ENCODE measurements at places on chromosomes 12 and 14. TPM values are rescaled to one million over a fixed set of nuclear protein-coding genes. Genes with fewer than 3 reads are reported as not detected.
A peak's percentile ranks its signal among the peaks of the same experiment; 100 is the strongest.

GRCh38 chr12:98955284-98955683, 310.2 kb downstream of the APAF1 start:
- no peaks in the 10 kb centered on the region for H3K36me3 ChIP-seq
- no peak for DNase-seq
- H3K4me1 ChIP-seq = no peaks in the 10 kb centered on the region
- H3K4me3 ChIP-seq = no peak overlapping the region
- no peak overlapping the region for H3K27ac ChIP-seq

Gene TTC9
- 10.0 TPM for total RNA-seq

DNA sequence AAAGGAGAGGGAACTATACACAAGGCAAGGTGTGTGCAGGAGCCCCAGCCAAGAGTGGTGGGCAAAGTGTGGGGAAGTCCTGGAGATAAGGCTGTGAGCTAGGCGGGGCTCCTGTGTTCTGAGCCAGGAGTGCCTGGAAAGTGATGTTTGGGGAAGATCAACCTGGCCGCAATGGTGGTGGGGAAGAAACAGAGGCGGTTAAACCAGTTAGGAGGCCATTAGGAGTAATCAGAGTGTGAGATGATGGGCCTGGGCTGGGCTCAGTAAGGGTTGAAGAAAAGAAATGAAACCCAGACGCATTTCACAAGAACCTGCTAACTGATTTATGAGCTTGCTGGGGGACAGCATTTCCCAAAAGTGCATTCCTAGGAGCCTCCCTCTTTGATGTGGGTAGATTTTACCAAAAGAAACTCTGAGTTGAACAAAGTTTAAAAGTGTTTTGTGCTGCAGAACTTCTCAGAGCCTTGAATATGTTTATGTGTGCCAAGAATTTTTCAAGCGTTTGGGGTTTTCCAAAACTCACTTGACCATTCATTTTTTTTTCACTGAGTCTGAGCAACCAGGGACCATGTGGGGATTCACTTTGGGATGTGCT, 34.2 kb upstream of the LRP1-AS start:
- peaks cover 97% of the 10 kb centered on the region for H3K36me3 ChIP-seq
- no peaks in the 10 kb centered on the region for H3K4me1 ChIP-seq
- DNase-seq = no peak
- H3K27ac ChIP-seq = no peak overlapping the region
- no peak overlapping the region for H3K4me3 ChIP-seq

DNA sequence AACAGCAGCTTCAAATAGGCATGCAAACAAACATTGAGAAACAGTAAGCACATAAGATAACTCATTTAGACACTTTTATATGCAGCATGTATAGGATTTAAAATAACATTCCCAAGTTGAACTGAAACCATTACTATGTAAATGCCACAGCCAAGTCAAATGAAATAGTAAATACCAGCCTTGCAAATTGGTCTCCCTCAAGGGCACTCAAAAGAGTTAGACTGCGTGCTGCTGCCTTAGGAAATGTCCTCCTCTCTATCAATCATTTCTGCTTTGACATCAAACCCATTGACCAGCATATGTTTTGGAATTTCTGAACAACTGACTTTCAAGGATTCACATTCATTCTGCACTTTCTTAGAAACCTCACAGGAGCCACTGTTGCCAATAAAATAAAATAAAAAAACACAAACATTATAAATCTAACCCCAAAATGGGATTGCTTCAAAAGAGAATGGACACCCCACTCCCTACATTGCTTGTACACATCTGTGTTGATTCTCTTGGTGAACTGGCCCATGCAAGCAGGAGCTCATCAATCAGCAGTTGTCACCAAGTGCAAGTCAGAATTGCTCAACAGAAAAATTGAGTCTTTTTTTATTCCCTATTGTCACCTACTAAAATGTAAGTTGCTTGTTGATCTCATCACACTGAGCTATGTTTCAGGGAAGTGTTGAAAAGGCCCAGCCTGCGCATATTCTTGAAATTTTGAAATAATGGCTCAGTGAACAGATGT, 256.2 kb downstream of the DAD1 start:
- no peaks in the 10 kb centered on the region for H3K4me1 ChIP-seq
- no peaks in the 10 kb centered on the region for H3K27me3 ChIP-seq
- H3K27ac ChIP-seq = no peak overlapping the region
- H3K4me3 ChIP-seq = no peak overlapping the region
- H3K36me3 ChIP-seq = no peaks in the 10 kb centered on the region
- DNase-seq = peak; percentile 54

DNA sequence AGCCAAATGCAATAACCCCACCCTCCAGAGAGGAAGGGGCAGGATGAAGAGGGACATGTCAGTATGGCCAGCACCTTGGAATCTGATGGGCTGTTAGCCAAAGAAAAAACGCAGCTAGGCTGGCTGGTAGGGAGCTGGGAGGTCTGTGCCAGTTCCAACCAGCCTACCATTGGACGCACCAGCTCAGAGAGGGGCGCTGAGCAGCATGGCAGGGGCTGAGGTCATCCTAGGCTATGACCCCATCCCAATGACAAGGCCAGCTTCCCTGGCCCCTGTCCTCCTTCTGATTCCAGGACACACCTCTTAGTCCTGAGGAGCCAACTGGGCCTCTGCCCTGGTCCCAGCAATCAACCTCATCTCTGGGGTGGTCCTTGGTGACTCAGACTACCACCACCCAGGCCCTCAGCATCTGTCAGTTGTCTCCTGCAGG, 12.2 kb downstream of the ACTN1 start:
- H3K4me3 ChIP-seq = no peak overlapping the region
- no peaks in the 10 kb centered on the region for H3K36me3 ChIP-seq
- peaks cover 44% of the 10 kb centered on the region for H3K4me1 ChIP-seq

DNA sequence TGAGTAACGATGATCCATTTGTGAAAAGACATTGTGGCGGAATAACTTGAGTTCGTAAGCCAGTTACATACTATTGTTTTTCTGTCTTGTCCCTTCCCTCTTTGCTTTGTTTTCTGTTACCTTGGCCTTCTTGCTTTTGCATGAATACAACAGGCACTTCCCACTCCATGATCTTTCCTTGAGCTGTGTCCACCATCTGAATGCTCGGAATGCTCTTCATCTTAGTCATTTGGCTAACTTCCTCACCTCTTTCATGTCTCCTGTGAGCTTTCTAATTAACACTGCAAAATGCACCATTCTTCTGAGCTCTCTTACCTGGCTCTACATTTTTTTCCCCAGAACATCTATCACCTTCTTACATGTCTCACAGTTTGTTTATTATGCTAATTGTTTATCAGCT, 10.0 kb downstream of the KNTC1 start:
- H3K27me3 ChIP-seq = no peaks in the 10 kb centered on the region
- no peak overlapping the region for H3K4me3 ChIP-seq
- no peak overlapping the region for H3K27ac ChIP-seq
- no peaks in the 10 kb centered on the region for H3K4me1 ChIP-seq
- no peak for DNase-seq
